ENCODE measurements at places on chromosomes 3 and 15.

GRCh38 chr3:66450390-66451022 is 50.3 kb downstream of the LRIG1 start:
- DNase-seq = no peak

DNA sequence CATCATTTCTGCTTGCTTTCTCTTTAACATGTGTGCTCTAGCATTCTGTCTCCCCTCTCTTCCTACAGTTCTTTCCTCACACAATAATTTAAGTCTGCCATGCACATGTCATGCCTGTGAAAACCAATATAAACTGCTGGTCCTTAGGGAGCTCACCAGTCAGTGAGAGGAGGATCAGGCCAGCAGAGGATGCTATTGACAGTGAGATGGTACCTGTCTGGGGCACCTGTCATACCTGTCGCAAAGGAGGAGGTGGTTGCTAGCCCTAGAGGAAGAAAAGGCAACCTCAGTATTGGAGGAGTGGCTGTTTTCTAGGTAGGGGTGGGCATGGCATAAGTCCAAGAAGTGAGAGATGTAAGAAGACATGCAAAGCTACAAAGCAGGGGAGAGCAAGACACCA is 194.6 kb downstream of the GABRG3 start:
- DNase-seq = no peak

DNA sequence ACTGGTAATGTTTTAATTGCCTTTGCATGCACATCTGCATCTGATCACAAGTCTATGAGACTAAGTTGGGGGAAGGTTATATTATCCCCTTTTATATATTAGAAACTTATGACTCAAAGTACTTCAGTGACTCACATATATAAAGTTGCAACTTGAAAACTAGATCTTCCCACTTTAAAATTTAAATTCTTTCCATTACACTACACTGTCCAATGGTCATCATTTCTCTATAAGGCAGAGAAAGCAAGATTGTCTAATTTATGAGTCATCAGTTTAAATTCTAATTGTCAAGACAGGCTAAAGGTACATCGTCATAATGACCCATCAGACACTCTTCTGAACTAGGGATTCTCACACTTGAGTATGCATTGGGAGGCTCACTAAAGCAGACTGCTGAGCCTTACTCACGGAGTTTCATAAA is 37.9 kb downstream of the CPA3 start:
- no peak for DNase-seq

DNA sequence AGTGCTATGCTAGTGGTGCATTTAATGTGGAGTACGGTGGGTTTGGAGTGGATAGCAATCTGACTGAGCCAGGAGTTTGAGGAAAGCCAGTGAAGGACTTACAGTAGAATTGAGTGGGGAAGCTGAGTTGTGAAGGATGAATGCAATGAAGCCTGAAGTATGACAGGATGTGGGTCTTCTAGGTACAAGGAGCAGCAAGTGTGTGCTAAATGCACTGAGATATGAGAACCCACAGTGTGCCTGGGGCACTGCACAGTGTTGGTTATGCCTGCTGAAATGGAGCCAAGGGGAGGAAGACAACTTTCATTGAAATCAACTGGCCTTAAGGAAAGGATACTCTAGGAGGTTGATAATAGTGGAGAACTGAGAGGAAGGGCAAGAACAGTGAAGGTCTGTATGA is 105.5 kb upstream of the MRPL3 start:
- no peak for DNase-seq

DNA sequence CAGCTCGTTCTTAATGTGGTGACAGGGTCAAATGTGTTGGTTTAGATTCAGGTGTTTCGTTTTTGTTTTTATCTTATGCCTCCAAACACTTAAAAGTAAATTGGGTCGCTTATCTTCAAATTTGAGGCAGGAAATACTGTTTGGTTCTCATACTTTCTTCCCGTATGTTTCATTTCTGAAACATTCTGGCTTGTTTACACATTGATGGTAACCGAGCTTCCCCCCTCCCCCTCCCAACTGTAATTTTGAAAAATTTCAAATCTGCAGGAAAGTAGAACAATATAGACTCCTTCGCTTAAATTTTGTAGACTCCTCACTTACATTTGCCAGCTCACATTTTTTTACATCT is 64.9 kb downstream of the CMTM8 start:
- DNase-seq = peak; percentile 79

Data from thymus (tissue), 14 donors.